Epithelial cell of prostate (primary cell): ENCODE measurements at places on chromosomes 6 and 20.

- no peak for DNase-seq
These were observed 495.2 kb upstream of the FLRT3 start for GRCh38 chr20:14832630-14833029.

DNA sequence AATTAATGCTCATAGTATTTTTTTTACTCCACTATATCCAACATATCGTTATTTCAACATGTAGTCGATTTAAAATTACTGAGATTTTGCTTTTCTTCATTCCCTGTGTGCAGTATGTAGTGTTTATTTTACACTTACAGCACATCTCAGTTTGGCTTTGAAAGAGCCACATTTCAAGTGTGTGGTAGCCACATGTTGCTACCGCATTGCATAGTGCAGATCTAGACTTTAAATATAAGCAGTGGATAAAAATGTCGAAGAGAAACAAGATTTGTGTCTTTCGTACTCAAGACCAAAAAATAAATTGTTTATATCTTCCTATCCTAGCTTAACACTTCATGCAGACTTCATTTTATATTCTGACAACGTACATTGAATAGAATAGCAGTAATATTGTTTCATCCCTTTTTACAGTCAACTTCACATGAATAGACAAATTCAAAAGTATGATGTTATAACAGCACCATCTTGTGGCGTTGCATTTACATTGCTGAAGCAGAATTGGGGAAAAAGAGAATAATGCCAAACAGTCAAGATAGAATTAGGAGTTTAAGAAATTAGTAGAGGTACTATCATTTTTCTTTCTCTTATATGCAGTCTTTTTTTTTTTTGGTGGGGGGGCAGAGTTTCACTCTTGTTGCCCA, 29.9 kb downstream of the FBXO5 start:
- DNase-seq, result no peak

DNA sequence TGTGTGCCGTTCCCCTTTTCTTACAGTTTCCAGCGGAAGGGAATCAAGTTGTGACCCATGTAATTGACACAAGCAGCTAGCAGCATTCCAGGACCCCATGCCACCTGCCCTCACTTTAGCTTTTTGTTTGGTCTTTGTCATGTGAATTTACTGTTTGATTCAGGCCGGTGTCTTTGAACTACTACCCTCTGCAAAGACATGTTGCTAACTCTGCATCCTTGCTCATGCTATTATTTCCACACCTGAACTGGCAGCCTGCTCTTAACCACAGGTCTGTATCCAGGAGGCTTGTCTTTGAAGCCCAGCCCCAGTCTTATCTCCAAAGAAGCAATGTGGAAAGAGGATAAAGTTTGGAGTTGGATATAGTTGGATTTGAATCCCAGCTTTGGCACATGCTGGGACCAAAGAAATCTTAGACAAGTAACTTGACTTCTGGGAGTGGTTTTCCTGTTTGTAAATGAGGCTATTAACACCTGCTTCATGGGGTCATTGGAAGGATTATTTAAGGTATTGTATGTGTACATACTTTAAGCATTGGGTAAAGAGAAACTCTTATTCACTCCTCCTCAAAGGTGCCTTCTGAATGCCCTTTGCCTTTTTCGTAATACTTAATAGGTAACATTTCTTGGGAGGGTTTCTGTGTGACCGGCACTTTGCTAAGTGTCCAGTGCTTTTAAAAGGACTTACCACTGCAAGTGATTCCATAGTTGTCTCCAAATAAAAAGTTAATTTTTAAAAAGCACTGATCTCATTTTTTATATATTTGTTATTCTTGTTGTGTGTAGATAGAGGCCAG, 52.4 kb downstream of the RALY start:
- DNase-seq, result no peak

DNA sequence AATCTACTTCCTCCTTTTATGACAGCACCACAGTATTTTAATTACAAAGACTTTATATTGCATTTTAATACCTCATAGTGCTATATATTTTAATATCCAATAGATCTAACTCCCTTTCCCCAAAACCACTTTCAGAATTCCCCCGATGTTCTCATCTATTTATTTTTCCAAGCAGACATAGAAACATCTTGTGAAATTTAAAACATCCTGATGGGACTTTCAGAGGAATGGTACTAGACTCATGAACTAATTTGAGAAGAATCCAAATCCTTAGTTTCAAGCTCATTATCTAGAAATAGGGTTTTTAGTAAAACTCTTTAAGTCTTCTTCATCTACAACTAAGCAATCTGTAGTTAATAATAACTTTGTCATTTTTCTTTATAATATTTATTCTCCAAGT, 97.0 kb downstream of the TRERF1 start:
- DNase-seq, result no peak

GRCh38 chr6:156107624-156108101, 652.0 kb upstream of the NOX3 start:
- DNase-seq, result peak; percentile 2

GRCh38 chr20:24608926-24609667, 139.7 kb downstream of the SYNDIG1 start:
- no peak for DNase-seq

GRCh38 chr6:145815309-145816274, 997 bp upstream of the FBXO30 start:
- no peak for DNase-seq

DNA sequence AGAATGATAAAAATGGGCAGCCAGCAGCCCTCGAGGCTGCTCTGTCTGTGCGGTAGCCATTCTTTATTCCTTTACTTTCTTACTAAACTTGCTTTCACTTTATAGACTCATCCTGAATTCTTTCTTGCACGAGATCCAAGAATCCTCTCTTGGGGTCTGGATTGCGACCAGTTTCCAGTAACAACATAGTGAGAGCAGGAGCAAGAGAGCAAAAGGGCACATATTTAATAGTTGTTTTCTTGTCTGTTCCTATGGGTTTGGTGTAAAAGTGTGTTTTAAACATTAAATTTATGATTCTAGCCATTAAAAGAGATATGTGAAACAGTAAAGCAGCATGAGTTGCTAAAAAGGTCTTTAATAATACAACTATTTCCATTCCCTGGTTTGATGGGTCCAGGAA, 78.8 kb upstream of the OPRM1 start:
- DNase-seq, result no peak

DNA sequence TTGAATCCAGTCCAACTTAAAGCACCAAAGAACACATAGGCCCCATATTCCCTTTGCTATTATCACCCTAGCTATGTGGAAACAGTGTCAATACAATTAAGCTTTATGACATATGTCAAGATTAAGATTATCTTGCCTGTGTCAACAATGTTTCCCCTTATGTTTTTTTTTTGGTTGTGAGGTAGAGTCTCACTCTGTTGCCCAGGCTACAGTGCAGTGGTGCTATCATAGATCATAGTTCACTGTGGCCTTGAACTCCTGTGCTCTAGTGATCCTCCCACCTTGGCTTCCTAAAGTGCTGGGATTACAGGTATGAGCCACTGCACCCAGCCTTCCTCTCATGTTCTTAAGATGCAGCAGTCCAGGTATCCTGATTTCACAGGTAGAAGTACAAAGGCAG, 17.8 kb downstream of the AFG1L start:
- no peak for DNase-seq

DNA sequence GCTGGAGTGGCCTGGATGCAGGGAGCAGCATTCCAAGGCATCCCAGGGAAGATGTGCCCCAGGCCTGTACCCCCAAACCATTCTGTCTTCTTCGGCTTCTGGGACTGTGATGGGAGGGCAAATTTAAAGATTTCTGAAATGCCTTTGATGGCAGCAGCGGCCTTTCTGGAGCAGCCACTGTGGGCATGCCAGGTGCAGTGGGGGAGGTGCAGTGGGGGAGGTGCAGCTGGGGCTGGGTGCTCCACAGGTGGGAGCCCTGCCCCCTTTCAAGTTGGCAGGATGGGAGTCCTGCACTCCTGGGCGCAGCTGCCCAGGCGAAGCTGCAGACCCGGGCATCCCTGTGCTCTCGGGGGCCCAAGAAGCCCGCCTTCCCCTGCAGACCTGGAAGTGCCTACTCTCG, 293.5 kb upstream of the MOCS1 start:
- no peak for DNase-seq

- no peak for DNase-seq
These were observed 2.7 kb upstream of the HACE1 start for GRCh38 chr6:104862456-104862855.

DNA sequence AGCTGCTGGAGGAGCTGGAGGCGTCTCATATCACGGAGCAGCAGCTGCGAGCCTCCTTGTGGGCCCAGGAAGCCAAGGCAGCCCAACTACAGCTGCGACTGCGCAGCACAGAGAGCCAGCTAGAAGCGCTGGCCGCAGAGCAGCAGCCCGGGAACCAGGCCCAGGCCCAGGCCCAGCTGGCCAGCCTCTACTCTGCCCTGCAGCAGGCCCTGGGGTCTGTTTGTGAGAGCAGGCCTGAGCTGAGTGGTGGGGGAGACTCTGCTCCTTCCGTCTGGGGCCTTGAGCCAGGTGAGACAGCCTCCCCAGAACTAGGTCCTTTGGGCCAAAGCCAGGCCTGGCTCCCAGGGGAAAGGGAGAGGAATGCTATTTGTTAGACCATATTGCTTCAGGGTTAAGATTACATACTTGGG, 31.7 kb downstream of the C20orf173 start:
- no peak for DNase-seq

- DNase-seq, result no peak
These were observed 241.4 kb upstream of the SOX4 start for GRCh38 chr6:21352131-21352530.

- no peak for DNase-seq
These were observed 454.3 kb downstream of the CDC5L start for GRCh38 chr6:44841829-44842228.
